A673 (cell line): ENCODE measurements at places on chromosomes 1 and 21. TPM values are rescaled to one million over a fixed set of nuclear protein-coding genes. Genes with fewer than 3 reads are reported as not detected.

DNA sequence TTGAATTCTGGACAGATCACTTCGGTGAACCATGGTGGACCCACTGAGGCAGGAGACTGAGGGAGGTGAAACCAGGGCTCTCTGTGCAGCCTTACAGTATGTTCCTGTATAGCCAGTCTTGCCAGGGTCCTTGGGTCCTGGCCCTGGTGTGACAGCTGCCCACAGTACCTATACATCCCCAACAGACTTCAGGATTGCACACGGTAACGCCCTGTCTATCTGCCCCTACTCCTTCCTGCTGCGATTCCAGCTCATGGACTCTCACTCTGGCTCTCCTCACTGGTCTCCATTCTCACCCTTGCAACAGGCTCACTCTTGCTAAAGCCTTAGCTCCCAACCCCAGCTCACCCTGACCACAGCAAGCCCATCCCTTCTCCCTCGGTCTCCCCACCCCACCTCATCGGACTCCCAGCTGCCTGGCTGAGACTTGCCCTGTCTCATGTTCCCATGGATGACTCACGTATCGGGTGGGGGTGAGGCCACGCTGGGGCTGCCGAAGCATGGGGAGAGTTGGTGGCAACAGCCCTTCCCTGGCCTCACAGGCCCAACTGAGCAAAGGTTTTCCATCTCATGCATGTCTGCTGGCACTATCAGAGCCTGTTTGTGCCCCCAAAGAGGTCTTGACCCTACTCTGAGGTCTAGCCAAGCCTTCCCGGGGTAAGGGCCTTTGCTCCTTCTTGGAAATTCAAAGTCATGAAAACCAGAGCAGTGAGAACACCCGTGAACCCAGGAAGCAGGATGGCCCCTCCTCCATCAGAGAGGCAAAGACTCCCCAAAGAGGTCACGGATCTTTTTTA is 7.1 kb downstream of the PHLDA3 start:
- H3K27ac ChIP-seq: peak overlapping the region; percentile 35
- H3K4me3 ChIP-seq: no peak overlapping the region
- H3K36me3 ChIP-seq: peaks cover 15% of the 10 kb centered on the region
- no peaks in the 10 kb centered on the region for H3K27me3 ChIP-seq
- peak; percentile 58 for DNase-seq
- peaks cover 37% of the 10 kb centered on the region for H3K4me1 ChIP-seq

- H3K27ac ChIP-seq: no peak overlapping the region
- no peaks in the 10 kb centered on the region for H3K36me3 ChIP-seq
- no peaks in the 10 kb centered on the region for H3K4me1 ChIP-seq
- DNase-seq: no peak
- H3K4me3 ChIP-seq: no peak overlapping the region
- H3K27me3 ChIP-seq: peaks cover 70% of the 10 kb centered on the region
Observed at GRCh38 chr1:169588785-169589485, 2.7 kb upstream of the F5 start.

Gene S100A2
- 2.4 and 4.5 TPM in 2 replicates for total RNA-seq

Gene ACADM
- 35.6 and 37.3 TPM in 2 replicates for total RNA-seq

- peak; percentile 71 for DNase-seq
- peak overlapping the region; percentile 65 for H3K27ac ChIP-seq
- H3K27me3 ChIP-seq: no peaks in the 10 kb centered on the region
- peaks cover 23% of the 10 kb centered on the region for H3K4me1 ChIP-seq
- H3K4me3 ChIP-seq: no peak overlapping the region
Observed at GRCh38 chr1:150061632-150062101, 5.9 kb upstream of the VPS45 start.

Gene CADM3
- total RNA-seq: not detected in 2 replicates

Gene SH3BGR
- total RNA-seq: 2.9 and 4.9 TPM in 2 replicates

Gene APCS
- total RNA-seq: not detected in 2 replicates

- H3K27me3 ChIP-seq: peaks cover 2% of the 10 kb centered on the region
- no peaks in the 10 kb centered on the region for H3K4me1 ChIP-seq
- no peak overlapping the region for H3K27ac ChIP-seq
- no peaks in the 10 kb centered on the region for H3K36me3 ChIP-seq
- no peak overlapping the region for H3K4me3 ChIP-seq
Observed at GRCh38 chr1:22277662-22278061, 134.8 kb upstream of the WNT4 start.
